T-cell (primary cell): ENCODE measurements at places on chromosomes 11 and 22.

- no peak for DNase-seq
These were observed 29.9 kb downstream of the TRPC6 start for GRCh38 chr11:101553891-101554292.

DNA sequence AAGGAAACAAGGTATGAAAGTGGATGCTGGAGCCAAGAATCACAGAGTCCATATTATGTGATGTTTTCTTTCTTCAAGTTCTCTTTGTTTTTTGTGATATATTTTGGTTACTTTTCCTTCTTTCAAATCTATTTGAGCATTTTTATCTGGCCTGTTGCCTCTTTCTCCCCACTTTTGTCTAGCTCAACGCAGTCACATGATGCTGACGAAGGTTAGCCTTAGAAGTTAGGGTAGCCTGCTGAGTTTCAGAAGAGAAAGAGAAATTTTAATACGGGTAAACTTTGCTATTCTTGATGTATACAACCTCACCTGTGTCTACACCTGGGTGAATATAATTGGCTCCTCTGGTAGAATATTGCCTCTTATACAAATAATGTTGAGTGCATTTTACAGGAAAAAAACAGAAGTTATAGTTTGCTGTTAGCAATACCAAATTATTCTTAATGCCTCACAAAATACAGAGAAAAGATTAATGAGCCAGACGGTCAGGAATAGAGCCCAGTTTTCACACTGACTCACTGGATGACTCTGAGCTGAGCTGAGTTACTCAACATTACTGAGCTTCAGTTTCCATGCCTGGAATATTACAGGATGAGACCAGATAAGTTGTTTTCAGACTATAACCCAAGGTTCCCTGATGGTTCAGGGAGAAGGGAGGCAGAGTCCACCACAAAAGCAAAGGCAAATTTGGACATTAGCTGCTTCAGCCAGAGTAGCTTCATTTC, 161.6 kb upstream of the BDNF start:
- DNase-seq, result no peak

DNA sequence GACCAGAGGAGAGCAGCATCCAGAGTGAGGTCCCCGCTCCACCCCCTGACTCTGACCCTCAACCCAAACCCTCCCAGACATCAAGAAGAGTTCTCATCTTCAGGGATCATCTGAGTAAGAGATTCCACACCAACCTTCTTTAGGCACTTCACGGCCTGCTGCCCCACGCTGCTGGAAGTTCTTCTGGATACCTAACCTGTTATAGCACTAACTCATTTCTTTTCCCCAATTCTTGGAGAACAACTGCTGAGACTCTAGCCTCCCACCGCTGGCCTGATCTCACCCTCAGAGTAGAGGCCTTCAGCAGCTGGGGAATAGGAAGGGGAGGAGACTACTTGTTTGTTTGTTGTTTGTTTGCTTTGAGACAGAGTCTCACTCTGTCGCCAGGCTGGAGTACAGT, 7.3 kb downstream of the TMPRSS13 start:
- no peak for DNase-seq

DNA sequence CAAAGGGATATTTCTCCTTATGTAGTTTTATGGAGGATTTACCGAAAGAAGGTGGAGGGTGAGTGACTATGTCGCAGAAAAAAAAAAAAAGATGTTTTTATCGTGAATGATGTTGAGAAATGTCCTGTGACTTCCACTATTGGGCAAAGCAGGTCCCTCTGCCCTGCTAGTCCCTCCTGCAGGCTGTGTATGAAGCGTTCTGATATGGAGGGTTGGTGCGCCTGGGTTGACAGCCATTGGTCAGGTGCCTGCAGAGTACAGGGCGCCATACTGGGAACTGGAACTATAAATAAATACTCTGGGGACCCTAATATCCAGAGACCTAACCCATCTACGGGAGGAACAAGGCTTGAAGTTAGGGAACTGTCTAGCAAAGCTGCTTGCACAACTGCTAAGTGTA, 1.5 kb downstream of the IL17RA start:
- DNase-seq, result no peak

DNA sequence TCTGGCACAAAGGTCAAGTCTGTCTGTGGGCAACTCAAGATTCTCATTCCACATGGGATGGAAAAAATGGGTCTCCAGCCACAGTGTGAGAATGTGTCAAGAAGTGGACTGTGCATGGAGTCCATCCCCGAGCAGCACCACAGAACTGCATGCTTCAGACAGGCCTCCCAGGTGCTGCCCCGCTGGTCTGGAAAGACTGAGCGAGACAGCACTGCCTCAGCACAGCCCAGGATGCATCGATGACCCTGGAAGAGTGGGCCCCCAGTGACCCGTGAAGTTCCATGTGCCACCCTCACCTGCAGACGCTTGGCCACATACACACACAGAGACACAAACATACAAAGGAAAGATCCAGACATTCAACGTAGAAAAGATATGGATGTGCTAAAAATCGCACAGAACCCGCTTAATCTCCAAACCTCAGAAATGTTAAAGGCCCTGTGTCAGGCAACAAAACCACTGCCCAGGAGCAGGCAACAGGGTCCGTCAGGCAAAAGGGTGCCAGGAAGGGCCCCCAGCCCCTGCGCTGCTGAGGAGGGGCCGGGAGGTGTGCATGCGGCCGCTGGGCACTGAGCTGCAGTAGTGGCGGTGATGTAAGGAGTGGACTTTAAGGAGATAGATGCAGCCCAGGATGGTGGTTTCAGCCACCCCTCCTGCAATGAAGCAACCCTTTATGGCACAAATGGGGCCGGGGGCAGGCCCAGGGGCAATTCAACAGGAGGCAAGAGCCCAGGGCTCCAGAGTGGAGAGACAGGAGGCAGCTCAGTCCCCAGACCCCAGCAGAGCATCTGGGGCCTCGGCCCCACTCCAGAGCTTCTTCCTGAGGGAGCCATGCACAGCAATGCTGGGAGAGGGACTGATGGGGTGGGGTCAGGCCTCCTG, 84.7 kb downstream of the DGCR2 start:
- DNase-seq, result no peak

- no peak for DNase-seq
These were observed 71.4 kb upstream of the GRK3 start for GRCh38 chr22:25492841-25493734.

DNA sequence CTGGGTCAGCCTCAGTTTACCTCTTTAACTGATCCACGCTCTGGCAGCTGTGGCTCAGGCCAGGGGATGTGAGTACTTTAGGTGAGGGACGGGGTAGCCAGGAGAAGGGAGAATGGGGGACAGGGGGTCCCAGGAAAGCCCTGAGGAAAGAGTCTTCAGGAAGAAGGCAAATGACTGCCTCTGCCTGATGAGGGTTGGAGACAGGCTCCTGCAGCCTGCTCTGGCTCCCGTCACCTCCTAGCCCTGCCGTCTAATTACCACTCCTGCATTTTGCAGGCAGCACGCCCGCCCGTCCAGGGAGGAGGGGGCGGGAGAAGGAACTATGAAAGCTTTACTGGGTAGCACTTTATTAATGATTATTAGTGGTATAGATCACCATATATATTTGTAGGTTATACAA, 116.6 kb downstream of the CEP164 start:
- no peak for DNase-seq

- DNase-seq, result no peak
These were observed 466.7 kb upstream of the B3GAT1 start for GRCh38 chr11:134878785-134879184.

GRCh38 chr11:127451861-127452260, 451.3 kb upstream of the KIRREL3 start:
- DNase-seq, result no peak

DNA sequence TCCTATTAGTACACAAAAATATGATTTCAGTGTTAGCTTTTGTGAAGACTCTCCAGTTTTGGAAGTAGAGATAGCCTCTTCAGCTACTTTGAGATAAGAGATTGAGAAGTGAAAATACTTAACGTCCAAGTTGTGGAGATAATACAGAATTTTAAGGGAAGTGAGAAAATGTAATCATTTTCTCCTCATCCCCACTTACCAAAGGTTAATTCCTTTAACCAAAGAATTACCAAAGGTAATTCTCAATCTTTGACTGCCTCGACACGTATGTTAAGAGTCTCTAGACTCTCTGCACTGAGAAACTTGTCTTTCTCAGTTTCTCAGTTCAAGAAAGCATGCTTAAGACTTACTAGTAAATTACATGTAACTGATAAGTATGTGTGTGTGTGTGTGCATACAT, 15.3 kb downstream of the C11orf54 start:
- DNase-seq, result no peak

DNA sequence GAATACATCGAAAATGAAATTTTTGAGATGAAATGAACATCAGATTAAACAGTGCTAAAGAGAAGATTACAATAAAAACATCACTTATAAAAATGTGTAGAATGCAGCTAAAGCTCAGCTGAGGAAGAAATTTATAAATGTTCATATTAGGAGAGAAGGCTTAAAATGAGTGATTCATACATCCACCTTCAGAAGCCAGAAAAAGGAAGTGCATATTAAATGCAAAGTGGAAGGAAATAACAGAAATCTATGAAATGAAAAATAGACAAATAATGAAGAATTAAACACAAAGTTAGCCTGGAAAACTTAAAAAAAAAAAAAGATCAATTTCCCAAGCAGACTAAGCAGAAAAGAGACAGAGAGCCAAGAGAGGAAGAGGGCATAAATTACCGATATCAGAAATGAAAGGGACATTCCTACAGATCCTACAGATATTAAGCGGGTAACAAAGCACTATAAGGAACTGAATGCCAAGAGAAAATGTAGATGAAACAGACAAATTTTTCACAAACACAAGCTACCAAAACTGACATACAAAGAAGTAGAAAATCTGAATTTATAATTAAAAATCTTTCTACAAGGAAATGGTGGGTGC, 7.2 kb upstream of the MOB2 start:
- DNase-seq, result no peak

- DNase-seq, result no peak
These were observed 322.7 kb upstream of the LARGE1 start for GRCh38 chr22:34243023-34243422.

DNA sequence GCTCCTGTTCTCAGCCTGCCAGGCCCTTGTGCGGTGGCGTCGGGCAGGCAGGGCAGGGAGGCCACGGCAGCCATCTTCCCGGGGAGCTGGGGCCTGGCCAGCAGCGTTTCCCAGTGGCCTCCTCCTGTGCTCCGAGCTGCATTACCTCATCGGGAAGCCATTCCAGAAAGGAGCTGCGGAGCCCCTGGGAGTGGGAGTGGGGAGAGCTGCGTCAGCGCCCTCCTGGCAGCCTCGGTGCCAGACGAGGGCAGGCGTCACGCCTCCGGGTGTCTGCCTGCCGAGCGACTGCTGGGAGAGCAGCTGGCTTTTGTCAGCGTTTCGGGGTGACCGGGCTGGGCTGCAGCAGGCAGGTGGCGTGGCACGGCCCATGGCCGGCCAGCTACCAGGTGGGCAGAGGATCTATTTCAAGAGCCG, 30.9 kb upstream of the WNT7B start:
- DNase-seq, result no peak

DNA sequence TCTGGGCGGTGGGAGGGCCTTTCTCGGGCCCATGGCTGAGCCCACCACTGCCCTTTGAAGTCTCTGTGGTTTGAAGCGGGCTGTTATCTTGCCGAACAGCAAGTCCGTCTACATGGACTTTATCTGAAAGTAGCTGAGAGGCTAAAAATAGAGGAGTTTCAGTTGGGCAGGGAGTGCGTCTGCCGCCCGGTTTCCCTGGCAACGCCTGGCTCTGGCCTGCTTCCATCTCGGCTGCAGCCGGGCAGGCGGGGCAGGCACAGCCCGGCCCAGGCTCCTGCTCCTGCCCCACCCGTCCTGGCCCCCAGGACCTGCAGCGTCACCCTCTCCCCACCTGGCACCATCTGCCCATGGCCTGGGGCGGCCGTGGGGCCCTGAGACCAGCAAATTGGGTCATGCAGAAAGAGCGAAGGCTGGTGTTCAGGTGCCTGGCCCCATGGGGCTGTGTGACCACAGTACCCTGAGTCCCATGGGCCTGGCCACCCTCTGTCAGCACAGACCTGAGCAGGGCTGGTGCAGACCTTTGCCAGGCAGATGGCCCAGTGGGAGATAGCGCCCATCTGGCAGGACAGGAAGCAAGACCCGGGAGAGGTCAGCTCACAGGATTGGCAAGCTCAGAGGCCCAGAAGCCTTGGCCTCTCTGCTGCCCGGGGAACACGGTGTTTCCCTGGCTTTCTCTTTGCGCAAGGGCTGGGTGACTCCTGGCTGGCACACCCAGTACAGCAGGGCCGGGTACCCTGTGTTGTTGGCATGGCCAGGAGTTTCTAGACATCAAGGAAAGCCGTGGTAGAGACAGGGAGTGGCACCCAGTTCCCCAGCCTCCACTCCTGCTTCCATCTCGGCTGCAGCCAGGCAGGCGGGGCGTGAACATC, 79.1 kb upstream of the KCNQ1OT1 start:
- DNase-seq, result no peak

GRCh38 chr22:19167106-19167869, 11.2 kb downstream of the SLC25A1 start:
- no peak for DNase-seq

- DNase-seq, result no peak
These were observed 43.6 kb downstream of the OR2AG2 start for GRCh38 chr11:6727971-6728760.

DNA sequence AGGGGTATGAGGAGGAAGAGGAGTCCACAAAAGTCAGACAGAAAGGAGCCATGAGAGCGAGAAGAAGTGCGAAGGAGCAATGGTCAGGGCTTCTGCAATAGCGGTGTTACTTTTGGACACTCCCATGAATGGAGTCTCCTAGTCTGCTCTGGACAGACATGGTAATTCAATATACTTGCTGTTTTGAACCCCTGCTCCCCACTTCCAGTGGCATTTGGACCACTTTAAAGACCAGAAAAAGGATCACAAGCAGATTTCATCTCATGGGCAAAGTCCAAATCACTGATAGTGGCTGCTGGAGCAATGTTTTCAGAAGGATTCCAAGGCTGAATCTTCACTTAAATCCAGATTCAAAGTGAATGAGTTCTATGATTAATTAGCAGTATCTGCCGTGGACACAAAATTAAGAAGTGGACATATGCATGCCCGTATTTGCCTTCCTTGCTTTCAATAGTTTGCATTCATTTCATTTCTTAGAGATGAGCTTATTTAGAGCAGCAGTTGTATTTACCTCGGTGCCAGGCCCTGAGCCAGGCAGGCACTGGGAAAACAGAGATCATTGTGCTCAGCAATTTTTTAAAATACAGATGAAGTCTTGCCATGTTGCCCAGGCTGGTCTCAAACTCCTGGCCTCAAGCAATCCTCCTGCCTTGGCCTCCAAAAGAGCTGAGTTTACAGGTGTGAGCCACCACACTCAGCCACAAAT, 72.0 kb downstream of the SLC1A2 start:
- DNase-seq, result no peak

DNA sequence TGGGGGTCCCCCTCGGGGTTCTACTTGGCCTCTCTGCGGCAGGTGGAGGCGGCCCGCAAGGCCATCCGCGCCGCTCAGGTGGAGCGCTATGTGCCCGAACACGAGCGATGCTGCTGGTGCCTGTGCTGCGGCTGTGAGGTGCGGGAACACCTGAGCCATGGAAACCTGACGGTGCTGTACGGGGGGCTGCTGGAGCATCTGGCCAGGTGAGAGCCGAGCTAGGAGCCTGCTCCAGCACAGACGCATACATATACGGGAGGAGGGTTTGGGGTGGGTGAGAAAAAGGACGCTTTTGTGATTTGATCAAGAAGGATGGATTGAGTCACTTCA, 415 bp downstream of the CENATAC start:
- DNase-seq, result no peak
